ENCODE measurements at places on chromosomes 4 and X.

DNA sequence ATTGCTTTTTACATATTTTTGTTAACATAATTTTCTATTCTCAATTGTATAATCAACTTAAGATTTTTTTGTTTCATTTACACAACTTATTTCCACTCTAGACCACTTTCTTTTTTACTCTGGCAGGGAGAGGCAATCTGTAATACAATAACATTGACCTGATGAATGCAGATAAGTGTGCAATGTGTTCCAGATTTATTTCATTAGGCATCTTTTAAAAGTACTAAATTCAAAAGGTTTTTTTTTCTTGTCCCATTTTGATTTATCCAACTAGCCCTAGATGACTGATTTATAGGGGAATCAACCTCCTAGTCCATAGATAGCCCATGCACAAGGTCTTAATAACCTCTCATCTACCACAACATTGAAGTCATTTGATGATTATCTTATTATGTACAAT lies 55.5 kb upstream of the AGTR2 start:
- DNase-seq, result no peak

DNA sequence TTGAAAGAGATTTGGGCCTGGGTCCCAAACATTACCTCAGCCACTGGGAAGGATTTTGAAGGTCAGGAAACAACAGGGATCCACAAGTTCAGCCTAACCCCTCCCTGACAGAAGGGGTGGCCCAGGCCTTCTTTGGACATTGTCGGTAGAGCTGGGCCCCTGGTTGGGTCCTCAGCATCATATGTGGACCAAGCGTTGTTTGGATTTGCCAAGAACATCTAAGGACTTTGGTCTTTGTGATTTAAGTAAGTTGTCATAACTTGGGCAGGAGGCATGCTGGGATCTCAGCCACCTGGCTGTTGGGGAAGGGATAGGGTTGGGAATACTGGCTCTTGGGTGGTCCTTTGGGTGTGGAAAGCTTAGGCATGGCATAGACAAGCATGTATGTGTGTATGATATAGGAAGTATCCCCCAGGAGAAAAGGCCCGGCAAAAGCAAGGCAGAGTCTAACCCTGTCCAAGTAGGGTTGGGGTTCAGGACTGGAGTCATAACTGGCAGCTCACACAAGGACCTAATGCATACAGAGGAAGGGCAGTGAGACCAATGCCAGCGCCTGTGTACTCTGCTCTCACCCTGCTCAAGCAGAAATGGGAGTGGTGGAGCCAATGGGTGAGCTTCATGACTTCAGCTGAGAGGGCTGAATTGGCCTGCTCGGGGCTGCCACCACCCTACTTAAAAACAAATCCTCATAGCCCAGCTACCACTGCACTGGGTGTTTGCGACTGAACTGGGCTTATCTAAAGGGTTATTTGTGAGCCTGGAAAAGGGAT lies 102.8 kb downstream of the RTL5 start:
- no peak for DNase-seq

GRCh38 chr4:53653484-53654053 lies 62.3 kb upstream of the LNX1 start:
- DNase-seq, result peak; percentile 39

GRCh38 chr4:163595580-163595979 lies 101.1 kb downstream of the TMA16 start:
- no peak for DNase-seq

- DNase-seq, result peak; percentile 7
Observed at GRCh38 chr4:94126669-94127068, 81.0 kb upstream of the SMARCAD1 start.

- DNase-seq, result no peak
Observed at GRCh38 chrX:129559783-129560182, 19.7 kb downstream of the OCRL start.

- DNase-seq, result peak; percentile 71
Observed at GRCh38 chr4:142405021-142405694, 440.9 kb downstream of the INPP4B start.

DNA sequence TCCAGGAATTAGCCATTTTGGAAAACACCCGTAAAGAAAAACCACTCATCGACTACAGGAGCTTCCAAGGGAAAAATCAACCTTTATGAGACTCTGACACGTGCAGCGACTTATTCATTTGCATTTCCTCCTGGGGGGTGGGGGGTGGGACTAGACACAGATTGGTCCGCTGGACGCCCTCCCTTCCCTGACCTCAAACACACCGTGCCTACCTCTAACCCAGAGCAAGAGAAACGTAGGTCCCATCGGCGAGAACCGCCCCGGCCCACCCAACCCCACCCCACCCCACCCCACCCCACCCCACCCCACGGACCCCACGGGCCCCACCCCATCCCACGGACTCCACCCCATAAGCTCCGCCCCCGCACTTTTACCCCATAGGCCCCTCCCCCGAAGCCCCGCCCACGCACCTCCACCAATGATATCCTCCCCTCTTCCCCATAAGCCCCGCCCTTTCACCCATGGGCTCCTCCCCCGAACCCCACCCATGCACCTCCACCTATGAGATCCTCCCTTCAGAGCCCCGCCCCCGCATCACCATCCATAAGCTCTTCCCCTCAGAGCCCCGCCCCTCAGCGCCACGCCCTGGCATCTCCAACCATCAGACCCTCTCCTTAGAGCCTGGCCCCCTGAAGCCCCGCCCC lies 1.1 kb downstream of the GTPBP6 start:
- DNase-seq, result no peak

DNA sequence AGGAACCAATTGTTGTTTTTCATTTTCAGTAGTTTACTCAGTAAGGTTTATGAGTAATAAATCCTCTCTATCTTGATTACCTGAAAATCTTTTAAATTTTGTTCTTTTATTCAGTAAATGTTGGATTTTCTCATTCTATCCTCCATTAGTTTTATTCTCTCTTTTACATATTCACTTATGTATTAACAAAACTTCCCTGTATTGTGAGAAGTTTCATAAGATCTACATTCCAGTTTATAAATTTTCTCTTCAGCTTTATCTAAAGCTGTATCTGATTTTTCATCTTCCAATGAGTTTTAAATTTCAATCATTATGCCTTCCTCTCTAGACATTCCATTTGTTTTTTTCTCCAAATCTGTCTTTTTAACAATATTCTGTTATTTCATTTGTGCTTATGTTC lies 310.2 kb downstream of the UNC5C start:
- no peak for DNase-seq

DNA sequence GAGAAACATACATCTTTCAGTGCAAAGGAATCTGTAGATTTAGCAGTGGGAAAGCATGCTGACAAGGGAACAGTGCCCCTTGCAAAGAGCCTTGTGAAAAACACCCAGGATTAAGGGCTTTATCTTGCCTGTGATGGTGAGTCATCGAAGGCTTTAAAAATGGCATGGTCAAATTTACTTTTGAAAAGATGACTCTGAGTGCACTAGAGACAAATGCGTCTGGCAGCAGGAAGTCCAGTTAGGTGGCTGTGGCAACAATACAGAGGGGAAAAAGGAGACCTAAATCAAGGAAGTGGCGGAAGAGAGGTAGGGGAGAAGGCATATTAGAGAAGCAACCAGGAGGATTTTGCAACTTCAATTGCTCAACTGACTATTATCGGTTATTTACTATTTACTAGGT lies 472.6 kb upstream of the CPEB2 start:
- peak; percentile 58 for DNase-seq
